GM23248 (cell line): ENCODE measurements at places on chromosomes 5 and 9. TPM values are rescaled to one million over a fixed set of nuclear protein-coding genes. Genes with fewer than 3 reads are reported as not detected.
A peak's percentile ranks its signal among the peaks of the same experiment; 100 is the strongest.

DNA sequence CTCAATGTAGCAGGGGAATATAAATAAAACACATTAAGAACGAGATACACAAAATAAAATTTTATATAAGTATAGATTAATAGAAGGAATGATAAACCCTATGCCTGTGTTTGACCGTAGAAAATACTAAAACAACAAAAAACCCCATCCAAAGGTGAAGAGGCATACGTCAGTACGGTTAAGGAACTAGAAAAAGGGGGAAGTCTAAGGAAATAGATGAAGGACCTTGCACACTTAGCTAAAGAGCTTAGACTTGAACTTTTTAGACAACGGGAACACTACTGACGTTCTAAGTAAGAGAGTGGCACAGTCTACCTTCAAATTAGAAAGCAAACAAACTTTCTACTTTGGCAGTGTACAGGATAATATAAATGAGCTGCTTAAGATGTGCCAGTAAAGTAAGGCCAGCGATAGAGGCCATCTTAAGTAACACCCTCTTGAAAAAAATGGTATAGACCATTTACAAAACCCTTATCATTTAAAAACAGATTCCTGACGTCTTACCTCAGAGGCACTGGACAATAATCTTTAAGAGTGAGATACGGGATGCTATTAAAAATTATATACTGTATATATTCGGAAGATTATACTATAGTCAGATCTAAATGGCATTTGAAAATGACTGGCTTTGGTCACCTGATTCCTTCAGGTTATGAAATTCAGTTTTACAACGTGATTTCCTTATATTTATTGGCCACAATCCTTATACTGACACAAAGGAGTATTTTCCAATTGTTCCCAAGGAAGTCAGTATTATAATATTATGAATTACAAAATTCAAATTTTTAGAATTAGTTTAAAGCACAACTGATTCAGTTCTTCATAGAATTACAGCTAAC lies 8.5 kb downstream of the PANK3 start:
- no peak for DNase-seq

DNA sequence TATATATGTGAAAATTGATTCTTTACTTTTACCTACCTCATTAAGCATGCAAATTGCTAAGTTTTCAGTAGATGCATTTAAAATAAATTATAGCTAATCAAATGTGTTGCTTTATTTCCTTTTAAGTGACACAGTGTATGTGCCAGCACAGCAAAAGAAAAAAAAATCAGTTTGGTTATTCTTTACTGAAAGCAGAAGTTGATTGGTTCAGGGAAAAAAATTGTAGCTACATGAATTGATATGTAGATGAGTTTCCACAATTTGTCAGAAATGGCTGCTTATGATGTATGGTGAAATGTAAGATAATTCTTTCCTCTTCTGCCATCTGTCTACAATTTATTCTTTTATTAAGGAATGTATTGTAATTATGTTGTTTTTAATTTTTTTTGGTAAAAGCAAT lies 57.8 kb downstream of the PARP8 start:
- no peak for DNase-seq

- DNase-seq, result peak; percentile 3
Observed at GRCh38 chr9:6811436-6811835, 53.7 kb downstream of the KDM4C start.

The SNCAIP gene
- 1.5 TPM in 2 replicates for polyA plus RNA-seq

- DNase-seq, result peak; percentile 16
Observed at GRCh38 chr9:116055536-116055935, 98.1 kb upstream of the PAPPA start.

The LRRC70 gene
- 0.10 and 0.26 TPM in 2 replicates for polyA plus RNA-seq

DNA sequence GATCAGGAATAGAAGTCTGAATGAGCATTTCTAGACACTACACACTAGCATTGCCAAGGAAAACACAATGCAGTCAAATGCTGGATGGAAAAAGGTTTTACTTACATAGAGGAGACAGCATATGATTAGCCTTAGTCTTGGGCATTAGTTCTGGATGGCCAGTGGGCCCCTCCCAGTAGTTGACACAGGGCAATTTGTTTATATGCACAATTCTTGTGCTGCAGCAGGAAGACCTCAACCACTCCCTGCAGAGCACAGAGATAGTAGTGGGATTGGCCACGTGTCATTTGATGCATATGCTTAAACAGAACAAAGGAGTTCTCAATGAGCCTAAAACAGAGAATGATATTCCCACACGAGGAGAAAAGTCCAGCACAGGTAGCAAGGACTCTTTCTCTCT lies 1496.2 kb upstream of the CDH6 start:
- no peak for DNase-seq

GRCh38 chr5:756171-756570 lies 28.4 kb downstream of the ZDHHC11B start:
- no peak for DNase-seq

The OR1J2 gene
- 0.20 and 0.28 TPM in 2 replicates for polyA plus RNA-seq

DNA sequence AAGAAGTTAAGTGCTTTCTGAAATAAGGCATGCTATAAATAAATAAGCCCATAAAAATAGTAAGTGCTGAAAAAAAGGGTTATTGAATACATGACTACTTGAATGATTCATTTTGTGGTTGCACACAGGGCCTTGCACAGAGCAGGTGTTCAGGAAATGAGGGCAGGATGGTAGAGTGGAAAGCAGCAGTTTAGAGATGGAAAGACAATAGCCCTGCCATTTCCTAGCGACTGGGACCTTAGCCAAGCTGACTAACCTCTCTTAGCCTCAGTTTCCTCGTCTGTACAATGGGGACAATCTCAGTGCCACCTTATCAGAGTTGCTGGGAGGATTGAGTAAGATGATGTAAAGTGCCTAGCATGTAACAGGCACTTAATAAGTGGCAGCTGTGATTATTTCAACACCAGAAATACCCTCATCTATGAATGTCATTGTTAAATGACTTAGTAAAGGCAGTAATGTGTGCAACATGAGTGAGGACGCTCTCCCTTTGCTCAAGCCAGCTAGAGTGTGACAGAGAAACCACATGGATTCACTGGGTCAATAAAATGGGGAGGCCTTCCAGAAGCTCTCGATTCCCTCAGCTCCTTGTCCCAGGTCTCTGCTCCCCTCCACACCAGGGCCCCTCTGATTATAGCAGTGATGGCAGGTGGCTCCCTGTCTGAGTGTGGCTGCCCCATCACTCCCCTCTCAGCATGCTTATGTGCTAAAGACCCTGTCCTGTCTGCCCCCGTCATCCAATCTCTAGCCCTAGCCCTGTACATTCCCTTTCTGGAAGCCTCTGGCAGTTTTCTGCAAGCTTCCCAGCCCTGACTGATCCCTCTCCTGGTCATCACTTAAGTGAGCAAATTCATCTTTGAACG lies 16.0 kb upstream of the PHF19 start:
- peak; percentile 66 for DNase-seq

GRCh38 chr9:95327239-95327865 lies 9.8 kb upstream of the FANCC start:
- no peak for DNase-seq

The SLC6A18 gene
- not detected in 2 replicates for polyA plus RNA-seq

DNA sequence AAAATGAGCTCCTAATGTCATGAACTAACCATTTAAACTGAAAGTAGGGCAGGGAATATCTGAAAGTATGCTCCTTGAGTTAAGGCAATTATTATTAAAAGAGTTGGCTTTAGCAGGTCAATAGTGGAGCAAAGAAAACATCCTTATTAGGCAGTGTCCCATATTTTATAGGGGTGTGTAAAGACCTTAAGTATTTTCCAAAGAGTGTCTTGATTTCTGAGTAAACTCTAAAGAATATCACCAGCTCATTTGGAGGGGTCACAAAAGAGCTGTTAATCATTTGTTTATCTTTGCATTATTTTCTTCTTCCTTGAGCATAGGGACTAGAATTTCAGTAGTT lies 109.3 kb downstream of the MUSK start:
- DNase-seq, result no peak

DNA sequence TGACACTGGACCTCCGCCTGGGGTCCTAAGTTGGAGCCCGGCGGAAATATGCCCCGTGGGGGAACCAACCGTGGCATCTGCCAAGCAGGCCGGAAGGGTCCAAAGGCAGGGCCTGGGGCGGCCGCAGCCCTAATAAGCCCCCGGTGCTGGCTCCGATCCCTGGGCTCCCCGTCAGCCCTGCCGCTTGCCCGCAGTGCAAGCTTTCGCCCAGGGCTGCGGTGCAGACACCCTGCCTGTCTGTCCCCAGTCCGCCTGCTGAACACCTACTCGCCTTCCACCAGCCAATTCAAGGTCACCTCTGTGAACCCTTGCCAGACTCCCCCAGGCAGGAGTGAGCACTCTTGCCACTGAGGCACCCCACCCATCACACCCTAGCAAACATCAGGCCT lies 502 bp upstream of the PTGR1 start:
- no peak for DNase-seq
